Psoas muscle (tissue), 8 donors: ENCODE measurements at places on chromosomes 5 and 9. TPM values are rescaled to one million over a fixed set of nuclear protein-coding genes. Genes with fewer than 3 reads are reported as not detected.
A peak's percentile ranks its signal among the peaks of the same experiment; 100 is the strongest.

The CDKN2B-AS1 gene
- not detected for total RNA-seq

The MAMDC4 gene
- total RNA-seq = 3.4 TPM

The BTNL8 gene
- 0.27 TPM for total RNA-seq

GRCh38 chr5:75050415-75050814 is 1.9 kb downstream of the GCNT4 start:
- H3K4me3 ChIP-seq = no peak overlapping the region
- H3K36me3 ChIP-seq = peaks cover 12% of the 10 kb centered on the region
- no peaks in the 10 kb centered on the region for H3K27me3 ChIP-seq
- H3K4me1 ChIP-seq = peaks cover 11% of the 10 kb centered on the region
- DNase-seq = no peak

DNA sequence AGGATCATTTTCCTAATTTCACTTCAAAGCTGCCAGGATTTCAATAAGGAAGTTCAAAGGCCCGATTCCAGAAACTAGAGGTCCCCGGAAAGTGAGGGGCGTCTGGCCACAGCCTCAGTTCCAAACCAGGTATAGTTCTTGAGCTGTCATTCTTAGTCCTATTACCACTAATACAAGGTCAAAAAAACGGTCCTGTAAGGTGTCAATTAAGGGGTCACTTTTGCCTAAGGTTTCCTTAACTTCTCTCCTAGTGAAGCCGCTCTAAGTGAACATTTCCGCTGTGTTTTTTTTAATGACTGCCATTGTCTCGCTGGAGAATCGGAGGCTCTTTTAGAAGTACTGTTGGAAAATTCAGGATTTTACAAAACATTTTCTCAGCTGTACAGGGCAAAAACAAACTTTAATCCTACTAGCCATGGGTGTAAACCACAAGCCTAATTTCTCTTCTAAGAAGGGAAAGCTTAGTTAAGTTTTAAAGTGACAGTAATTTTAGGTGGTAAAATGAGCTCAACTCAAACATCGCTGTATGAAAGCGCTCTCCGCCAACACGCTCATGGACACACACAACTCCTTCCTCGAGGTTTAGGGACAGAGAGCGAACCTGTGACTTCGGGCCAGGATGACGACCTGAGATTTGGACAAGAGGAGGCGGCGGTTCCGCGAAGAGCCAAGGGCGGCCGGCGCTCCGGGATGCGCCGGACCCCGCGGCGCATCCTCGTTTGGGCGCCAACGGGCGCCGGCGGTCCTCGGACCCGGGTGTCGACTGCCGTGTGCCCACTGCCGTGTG is 76.7 kb upstream of the IFNE start:
- no peak overlapping the region for H3K27ac ChIP-seq
- peaks cover 4% of the 10 kb centered on the region for H3K4me1 ChIP-seq
- peak overlapping the region; percentile 66 for H3K4me3 ChIP-seq
- peaks cover 68% of the 10 kb centered on the region for H3K27me3 ChIP-seq
- H3K36me3 ChIP-seq = no peaks in the 10 kb centered on the region

DNA sequence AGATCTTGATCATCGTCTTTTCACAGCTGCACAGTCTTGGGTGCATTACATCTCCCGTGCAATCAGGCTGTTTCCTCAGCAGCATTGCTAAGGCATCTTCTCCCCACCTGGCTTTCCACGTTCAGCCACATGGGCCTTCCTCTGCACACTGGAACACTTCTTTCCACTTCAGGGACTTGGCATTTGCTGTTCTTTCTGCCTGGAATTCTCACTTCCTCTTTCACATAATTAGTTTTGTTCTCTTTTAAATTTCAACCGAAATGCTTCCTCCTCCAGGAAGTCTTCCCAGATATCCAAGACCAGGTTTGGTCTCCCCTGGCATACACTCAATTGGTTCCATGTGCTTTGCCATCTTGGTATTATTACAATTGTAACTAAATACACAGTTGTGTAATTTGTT is 43.8 kb downstream of the WHRN start:
- H3K27me3 ChIP-seq = no peaks in the 10 kb centered on the region
- no peak overlapping the region for H3K27ac ChIP-seq
- no peaks in the 10 kb centered on the region for H3K36me3 ChIP-seq
- no peaks in the 10 kb centered on the region for H3K4me1 ChIP-seq
- no peak overlapping the region for H3K4me3 ChIP-seq

DNA sequence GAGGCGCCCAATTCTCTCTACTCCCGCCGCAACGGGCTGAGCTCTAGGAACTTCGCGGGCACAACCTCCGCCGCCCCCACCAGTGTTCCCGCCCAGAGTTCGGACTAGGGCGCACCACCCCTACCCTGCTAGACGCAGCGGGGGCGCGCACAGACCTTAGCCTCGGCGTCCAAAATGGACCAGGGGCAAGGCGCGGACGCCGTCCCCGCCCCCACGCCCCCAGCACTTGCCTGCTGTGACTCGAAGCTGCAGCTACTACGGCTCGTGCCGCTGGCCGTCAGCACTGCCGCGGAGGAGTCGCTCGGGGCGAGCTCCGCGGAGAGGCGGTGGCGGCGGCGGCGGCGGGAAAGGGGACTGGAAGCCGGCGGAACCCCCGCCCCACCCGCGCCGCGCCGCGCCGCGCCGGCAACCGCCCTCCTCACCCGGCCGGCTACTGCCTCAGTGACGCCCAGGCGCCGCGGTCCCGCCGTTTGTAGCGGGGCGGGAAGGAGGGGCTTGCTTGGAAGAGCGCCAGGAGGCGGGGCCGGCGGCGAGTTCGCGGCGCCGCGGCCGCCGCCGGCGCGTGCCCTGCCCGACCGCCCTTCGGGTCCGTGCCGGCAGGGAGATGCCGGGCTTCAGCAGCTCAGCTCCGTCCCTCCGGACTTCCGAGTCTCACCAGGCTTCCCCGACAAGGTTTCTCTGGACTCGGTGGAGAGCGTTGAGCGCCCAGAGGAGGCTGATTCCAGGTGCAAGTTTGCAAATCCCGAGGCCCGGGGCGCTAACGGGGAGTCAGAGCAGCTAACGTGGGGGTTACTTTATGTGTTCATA is 4.5 kb downstream of the ELAVL2 start:
- H3K27ac ChIP-seq = no peak overlapping the region
- H3K4me3 ChIP-seq = peak overlapping the region; percentile 60
- no peak for DNase-seq
- peaks cover 94% of the 10 kb centered on the region for H3K27me3 ChIP-seq

DNA sequence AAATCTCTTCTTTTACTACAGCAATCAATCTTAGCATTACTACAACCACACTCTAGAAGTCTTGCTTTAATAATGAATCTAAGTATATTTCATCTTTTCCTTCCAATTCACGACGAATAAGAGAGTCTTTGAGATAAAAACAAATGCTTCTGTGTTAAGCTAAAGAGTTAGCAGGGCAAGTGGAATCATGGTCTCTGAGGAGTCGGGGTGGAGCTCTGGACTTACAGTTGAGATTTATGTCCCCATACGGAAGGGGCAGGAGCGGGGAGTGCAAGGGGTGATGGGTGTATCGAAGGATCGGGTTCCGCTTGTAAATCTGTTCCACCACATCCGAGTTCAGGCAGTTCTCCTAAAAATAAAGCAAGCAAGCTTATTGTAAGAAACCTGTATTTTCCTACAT is 59.0 kb upstream of the RETREG1 start:
- no peak overlapping the region for H3K4me3 ChIP-seq
- H3K36me3 ChIP-seq = peaks cover 69% of the 10 kb centered on the region
- no peak for DNase-seq
- no peaks in the 10 kb centered on the region for H3K27me3 ChIP-seq
